A172 (cell line): ENCODE measurements at places on chromosomes 2 and 18. TPM values are rescaled to one million over a fixed set of nuclear protein-coding genes. Genes with fewer than 3 reads are reported as not detected.

ANKRD53 gene
- not detected in 2 replicates for total RNA-seq

SLC9A4 gene
- total RNA-seq, result 0.31 and 0.84 TPM in 2 replicates

SERPINB10 gene
- total RNA-seq, result not detected in 2 replicates

NBEAL1 gene
- total RNA-seq, result 11.4 and 16.6 TPM in 2 replicates

C2orf15 gene
- total RNA-seq, result 1.0 and 1.4 TPM in 2 replicates

C2orf66 gene
- 0.26 TPM in 1 of 2 replicates, not detected in the other for total RNA-seq

RAPGEF4 gene
- 0.62 TPM in 1 of 2 replicates, not detected in the other for total RNA-seq

IL18R1 gene
- total RNA-seq, result not detected in 2 replicates

TMX3 gene
- total RNA-seq, result 24.7 and 36.2 TPM in 2 replicates

REG1B gene
- not detected in 2 replicates for total RNA-seq

ANO7 gene
- total RNA-seq, result 0.03 and 0.72 TPM in 2 replicates

SH2D6 gene
- 0.22 and 1.0 TPM in 2 replicates for total RNA-seq

NEU4 gene
- total RNA-seq, result 0.22 TPM in 1 of 2 replicates, not detected in the other

FBXO36 gene
- 3.3 and 3.8 TPM in 2 replicates for total RNA-seq

EFHD1 gene
- 0.24 and 1.1 TPM in 2 replicates for total RNA-seq

ACKR3 gene
- total RNA-seq, result 1.3 and 1.7 TPM in 2 replicates

KLHL30 gene
- total RNA-seq, result 6.3 and 7.4 TPM in 2 replicates

HOXD13 gene
- 4.2 and 5.2 TPM in 2 replicates for total RNA-seq

RNF25 gene
- 53.5 and 63.0 TPM in 2 replicates for total RNA-seq

SLC38A11 gene
- total RNA-seq, result not detected in 2 replicates

OLA1 gene
- 198 and 294 TPM in 2 replicates for total RNA-seq

COLEC11 gene
- total RNA-seq, result 0.17 TPM in 1 of 2 replicates, not detected in the other

SULT1C4 gene
- total RNA-seq, result not detected in 2 replicates
